IMR-90 (cell line): ENCODE measurements at places on chromosomes 1 and 21. TPM values are rescaled to one million over a fixed set of nuclear protein-coding genes. Genes with fewer than 3 reads are reported as not detected.

MAP3K21 gene
- total RNA-seq, result 0.18 and 0.28 TPM in 2 replicates

CDC42BPA gene
- 27.8 and 36.4 TPM in 2 replicates for total RNA-seq

ADAMTS1 gene
- 106 and 116 TPM in 2 replicates for total RNA-seq

ZNF648 gene
- not detected in 2 replicates for total RNA-seq

DIO1 gene
- not detected in 2 replicates for total RNA-seq

NUP210L gene
- under 0.01 TPM in 2 replicates for total RNA-seq

LCE2C gene
- total RNA-seq, result not detected in 2 replicates

C1orf226 gene
- under 0.01 TPM in 1 of 2 replicates, not detected in the other for total RNA-seq

MROH7 gene
- total RNA-seq, result not detected in 2 replicates

IGSF21 gene
- total RNA-seq, result not detected in 2 replicates

ZYG11A gene
- 1.9 and 2.0 TPM in 2 replicates for total RNA-seq

PRELP gene
- under 0.01 TPM in 1 of 2 replicates, not detected in the other for total RNA-seq

OXCT2 gene
- 0.18 and 0.28 TPM in 2 replicates for total RNA-seq

LORICRIN gene
- not detected in 2 replicates for total RNA-seq

PPIE gene
- 40.8 and 40.9 TPM in 2 replicates for total RNA-seq

DNA sequence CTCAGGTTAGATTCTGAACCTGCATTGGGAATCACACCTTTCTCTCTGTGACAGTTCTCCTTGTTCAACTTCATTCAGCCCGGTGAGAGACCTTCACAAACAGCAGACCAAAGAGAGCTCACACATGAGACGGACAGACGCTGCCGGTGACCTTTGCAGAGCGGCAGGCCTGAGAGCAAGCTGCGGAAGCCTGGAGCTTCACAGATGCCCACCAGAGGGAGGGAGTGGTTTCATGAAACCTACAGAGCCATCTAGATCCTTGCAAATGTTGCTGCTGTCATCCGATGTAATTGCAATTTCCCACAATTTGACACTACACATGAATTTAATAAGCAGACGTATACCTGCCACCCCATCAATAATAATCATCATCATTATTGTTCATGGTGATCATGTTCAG, 39.4 kb downstream of the GRIK3 start:
- no peak for DNase-seq

DNA sequence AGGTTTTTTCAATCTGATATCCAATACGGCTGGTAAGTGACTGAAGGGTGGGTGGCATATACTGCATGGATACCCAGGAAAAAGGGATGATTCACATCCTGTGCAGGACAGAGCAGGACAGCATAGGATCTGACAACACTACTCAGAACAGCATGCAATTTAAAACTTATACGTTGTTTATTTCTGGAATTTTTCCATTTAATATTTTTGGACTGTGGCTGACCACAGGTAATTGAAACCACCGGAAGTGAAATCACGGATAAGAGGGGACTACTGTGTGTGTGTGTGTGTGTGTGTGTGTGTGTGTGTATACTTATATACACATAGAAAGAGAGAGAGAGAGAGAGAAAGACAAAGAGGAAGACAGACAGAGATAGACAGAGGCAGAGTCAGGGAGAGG, 23.0 kb downstream of the ERICH3 start:
- peak; percentile 41 for DNase-seq

GRCh38 chr1:51341876-51342496, 11.6 kb upstream of the TTC39A start:
- no peak for DNase-seq

GRCh38 chr1:28259934-28260802, 850 bp downstream of the SESN2 start:
- DNase-seq, result peak; percentile 88

DNA sequence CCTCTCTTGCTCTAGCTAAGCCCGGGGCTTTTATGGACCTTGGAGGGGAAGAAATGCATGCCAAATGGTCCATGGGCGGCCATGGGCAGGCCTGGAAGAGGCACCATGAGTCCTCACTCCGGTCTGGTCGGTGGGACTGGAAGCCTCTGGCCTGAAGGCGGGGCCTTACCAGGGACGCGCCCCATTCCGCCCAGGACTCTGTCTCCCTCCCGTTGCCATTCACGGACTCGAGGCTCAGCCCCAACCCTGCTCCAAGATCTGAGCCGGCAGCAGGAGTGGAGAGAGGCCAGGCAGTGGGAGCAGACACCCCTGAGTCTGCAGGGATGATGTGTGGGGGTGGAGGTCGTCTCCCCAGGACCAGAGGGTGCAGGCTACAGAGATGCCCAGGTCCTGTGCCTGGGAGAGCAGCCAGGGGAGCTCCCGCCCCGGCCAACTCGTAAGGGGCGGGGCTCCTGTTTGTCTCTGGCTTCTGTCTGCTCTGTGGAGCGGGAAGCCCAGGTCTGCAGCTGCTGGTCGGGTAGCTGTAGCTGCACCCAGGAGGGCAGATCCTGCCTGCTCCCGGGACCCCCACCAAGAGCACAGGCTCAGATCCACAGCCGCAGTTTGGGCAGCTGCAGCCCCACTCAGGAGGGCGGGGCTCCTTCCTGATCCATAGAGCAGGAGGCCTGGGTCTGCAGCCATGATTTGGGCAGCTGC, 8.3 kb upstream of the KANK4 start:
- no peak for DNase-seq

- no peak for DNase-seq
These were observed 56.6 kb downstream of the PAX7 start for GRCh38 chr1:18687273-18687672.

GRCh38 chr1:35876988-35877387, 6.0 kb upstream of the AGO1 start:
- peak; percentile 27 for DNase-seq

DNA sequence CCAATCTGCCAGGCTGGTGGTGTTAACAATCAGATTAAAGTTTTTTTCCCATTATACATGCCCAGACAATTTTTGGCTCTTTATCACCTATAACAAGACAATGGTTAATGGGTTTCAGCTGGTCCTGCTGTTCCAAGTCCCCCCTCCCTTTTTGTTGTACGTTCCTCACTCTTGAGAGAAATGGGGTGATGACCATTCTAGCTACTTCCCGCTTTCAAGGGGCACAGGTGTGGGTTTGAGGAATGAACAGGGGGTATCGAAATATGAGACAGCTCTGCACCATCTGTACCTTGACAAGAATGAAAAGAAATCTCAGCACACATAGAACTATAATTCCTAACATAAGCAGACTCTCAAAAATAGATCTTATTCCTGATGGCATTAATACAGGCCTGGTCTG, 326.8 kb downstream of the PTPRU start:
- DNase-seq, result no peak

GRCh38 chr1:28516518-28516956, 10.7 kb downstream of the RCC1 start:
- no peak for DNase-seq

- no peak for DNase-seq
These were observed 39.0 kb downstream of the FOXO6 start for GRCh38 chr1:41400225-41400624.

DNA sequence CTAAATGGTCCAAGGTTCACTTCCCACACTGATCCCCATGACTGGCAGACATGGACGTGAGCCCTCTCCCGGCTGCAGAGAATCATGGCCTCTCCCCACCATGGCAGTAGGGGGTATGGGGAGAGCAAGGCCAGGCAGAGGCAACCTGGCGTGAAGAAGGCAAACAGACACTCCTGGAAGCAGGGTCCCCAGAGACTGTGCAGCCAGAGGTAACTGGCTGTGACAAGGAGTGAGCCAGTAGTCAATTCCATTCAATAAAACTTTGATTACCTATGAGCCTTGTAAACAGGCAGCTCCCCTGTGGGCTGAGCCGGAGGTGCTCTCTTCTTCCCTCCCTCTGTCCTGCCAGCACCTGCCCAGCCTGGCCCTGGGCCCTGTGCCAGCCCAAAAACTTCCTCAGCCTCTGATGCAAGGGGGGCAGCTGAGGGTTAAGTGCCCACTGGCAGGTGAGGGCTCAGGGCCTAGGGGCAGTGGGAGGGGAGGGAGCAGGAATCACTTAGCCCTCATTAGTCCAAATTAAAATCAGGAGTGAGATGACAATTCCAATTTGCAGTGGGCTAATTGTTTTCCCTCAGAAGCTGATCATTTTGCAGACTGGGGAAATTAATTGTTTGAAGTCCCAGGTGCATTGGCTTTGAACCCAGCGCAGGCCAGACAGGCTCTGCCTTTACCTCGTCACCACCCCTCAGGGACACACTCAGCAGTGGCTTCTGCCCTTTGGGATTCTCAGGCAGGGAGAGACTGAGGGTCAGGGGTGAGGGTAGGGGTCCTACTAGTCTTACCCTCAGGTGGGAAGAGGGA, 35.6 kb downstream of the LRRN2 start:
- DNase-seq, result no peak

- no peak for DNase-seq
These were observed 105.2 kb upstream of the ZNF648 start for GRCh38 chr1:182166750-182167149.
